ENCODE measurements at places on chromosomes 12 and 14.

DNA sequence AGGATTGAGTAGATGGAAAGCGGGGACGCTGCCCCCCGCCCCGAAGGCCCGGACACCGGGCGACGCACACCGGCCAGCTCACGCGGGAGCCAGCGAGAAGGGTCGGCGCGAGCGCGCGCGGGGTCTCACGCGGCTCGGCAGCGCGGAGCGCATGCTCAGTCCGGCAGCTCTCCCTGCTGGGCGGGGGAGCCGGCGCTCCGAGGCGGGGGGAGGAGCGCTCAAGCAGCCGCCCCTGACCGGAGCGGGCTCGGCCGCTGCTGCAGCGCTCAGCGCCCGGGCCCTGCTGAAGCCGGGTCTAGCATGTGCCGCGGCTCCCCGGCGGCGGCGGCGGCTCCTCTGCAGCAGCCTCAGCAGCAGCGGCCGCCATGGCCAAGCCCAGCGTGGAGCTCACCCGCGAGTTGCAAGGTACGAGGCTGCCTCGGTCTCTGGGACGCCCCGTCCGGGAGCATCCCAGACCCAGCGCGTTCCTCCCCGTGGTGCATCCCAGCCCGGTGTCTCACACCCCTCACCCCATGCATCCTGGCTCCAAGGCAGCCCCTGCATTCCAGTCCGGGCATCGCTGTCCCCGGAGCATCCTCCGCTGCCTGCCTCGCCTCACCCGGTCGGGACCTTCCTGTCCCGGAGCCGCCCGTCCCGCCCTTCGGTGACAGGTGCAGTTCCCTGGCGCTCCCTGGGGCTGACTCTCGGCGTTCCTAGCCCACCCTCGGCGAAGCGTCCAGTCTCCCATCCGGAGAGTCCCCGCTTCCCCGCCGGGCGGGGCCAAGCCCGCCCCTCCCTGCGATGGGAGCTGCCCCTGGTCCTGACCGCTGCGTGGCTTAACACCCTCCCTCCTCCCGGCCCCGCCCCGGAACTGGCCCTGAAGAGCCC, at the start of gene CARMIL3:
Gene CARMIL3 (plus strand): TSS at position 221 of the 867 bp plus-strand sequence. CDS start 145 bp downstream, at position 366.
- no peak for DNase-seq

- DNase-seq, result no peak
Measured at GRCh38 chr12:117685110-117685926, 283.5 kb downstream of the KSR2 start.

DNA sequence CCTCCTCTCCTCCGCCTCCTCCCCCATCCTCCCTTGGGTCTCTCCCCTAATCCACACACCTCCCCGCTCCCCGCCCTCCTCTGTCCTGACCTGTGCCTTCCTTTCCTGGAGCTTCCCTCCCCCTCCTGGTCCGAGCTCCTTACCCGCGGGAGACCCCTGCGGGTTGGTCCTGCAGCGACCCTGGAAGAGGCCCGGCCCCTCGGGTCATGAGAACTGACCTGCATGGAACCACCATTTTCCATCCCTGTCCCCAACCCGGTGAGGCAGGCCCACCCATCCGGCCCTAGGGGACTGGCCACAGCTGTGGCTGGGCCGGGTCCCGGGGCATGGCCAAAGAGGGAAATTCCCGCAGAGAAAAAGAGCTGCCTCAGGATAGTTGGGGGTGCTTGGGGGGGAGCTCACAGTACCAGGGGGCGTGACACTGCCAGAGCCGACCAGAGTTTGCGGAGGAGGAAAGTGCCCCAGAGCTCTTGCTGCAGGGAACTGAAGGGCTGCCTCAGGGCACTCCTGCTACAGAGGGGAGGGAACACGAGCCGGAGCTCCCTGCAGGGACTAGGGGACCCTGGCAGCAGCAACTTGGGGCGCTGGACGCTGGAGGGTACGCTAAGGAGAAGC, 613 bp downstream of the ARHGEF40 start:
- no peak for DNase-seq

GRCh38 chr12:51687177-51687576, 96.1 kb downstream of the SCN8A start:
- DNase-seq, result no peak

DNA sequence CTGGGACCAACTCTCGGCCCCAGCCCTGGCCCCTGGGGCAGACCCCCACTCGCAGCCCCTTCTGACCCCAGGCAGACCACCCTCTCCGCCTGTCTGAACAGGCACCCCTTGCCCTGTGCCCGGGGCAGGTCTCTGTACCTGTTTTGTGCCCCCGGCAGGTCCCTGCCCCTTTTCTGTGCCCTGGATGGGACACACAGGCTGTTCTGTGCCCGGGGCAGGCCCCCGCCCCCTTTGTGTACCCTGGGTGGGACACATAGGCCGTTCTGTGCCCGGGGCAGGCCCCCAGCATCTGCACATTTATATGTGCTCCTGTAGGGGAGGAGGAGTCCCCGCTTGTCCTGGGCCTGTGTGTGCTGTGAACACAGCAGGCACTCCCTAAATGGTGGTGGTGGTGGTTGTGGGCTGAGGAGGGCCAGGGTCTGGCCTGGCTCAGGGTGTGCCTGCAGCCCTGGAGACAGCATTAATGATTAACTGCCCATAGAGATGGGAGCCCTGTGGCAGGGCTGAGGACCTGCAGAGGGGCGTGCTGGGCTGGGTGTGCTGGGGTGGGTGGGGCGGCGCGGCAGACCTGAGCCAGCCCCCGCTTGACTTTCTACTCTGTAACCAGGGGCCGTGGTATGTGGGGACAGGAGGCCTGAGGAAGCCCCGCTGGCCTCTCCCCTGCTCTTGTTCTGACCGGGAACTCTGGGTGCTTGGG, 3.7 kb downstream of the FBRSL1 start:
- no peak for DNase-seq

DNA sequence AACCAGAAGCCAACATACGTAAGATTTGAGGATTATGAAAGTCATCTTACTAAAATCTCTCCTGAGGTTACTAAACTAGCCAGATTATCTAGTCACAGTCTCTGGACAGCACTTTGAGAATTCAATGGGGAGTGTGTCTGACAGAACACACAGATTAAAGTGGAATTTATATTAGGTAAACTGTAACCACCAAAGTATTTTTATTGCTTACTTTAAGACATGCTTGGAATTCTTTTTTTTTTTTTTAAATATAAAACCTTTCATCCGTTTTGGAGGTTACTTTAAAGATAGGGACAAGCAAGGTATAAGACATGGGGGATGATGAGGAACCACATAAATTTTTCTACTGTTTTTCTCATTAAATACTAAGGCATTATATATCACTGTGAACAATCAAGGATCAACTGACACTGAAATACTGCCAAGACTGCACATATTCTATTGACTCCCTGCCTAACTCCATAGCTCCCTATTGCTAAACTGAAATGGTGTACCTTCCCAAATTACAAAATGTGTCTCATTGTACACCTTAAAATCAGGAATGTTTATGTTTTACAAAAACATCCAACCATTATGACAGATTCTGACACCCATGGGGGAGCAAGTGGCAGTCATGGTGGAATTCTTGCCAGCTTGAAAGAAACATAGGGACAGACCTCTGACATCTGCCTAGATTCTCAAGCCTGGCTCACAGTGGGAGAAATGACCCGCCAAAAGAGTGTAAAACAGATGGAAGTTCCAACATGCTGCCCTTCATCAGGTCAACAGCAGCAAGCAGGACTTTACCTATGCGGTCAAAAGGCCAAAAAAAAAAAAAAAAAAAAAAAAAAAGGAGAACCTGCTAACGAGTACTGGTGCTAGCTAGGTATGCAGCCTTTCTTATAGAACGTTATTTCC, 239.3 kb downstream of the MED13L start:
- DNase-seq, result peak; percentile 61

DNA sequence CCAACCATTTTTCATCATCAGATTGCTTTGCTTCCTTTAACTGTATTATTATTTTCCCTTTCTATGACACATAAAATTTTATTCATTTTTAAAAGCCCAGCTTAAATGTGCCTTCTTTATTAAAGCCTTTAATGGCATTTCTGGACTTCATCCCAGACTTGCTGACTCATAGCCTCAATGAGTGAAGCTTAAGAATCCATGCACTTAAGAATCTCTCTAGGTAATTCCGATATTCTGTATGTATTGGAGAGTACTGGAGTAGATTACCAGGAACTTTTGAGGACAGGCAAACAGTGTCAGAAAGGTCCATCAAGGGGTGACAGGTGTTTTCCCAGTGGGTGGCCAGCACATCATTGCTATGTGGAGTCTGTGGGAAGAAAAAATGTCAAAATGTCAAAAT, 107.9 kb downstream of the PTPRQ start:
- peak; percentile 98 for DNase-seq

GRCh38 chr12:47885012-47885501, 19.7 kb downstream of the VDR start:
- DNase-seq, result no peak

DNA sequence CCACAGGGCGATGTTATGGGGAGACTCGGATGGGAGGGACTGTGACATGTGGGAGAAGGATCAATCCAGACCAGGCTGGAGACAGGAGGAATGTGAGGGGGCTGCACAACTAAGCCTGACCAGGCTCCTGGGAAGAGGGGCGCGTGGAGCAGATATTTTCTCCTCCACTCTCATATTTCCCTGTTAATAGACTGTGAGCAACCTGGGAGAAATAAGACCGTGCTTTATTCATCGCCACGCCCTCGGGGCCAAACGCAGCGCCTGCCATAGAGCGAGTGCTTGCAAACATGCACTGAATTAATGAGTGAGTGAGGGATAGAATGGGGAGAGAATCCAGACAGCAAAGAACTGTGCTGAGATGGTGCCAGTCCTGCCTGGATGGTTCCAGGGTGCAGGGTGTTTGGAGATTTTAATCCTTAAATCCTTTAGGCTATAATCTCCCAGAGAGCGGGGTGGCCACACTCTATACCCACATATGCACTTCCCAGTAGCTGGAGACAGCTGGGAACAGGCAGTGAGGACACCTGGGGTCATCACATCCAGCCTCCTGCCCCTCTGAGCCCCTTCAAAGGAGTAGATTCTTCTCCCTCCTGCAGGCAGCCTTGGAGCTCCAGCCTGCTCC, 13.6 kb upstream of the FAIM2 start:
- DNase-seq, result no peak

GRCh38 chr12:111467092-111467856, 61.6 kb downstream of the SH2B3 start:
- DNase-seq, result no peak

GRCh38 chr12:54311051-54311450, 10.2 kb upstream of the NFE2 start:
- DNase-seq, result no peak

DNA sequence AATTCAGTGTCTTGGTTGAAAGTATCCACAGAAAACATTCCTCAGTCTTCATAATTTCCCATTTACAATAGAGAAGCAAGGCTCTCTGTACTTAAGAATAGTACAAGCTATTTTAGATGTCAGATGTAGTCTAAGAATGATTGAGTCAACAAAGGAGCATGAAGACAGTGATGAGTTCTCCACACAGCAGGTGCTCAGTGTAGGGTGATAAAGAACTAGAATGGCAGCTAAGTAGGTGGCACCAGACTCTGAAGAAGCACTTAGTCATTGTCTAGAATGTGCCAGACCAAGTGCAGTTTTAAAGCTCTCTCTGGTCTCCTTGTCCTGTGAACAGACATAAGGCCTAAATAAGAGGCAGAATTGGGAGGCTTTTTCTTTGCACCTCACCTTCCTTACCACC, 504.6 kb downstream of the NRXN3 start:
- no peak for DNase-seq

- DNase-seq, result no peak
Measured at GRCh38 chr14:23569443-23570151, 2.0 kb upstream of the AP1G2 start.

GRCh38 chr12:71685914-71686657, at the start of gene TMEM19:
TSS of gene TMEM19 (plus strand) at chr12:71686082. CDS start at chr12:71686681, 599 bp downstream.
- DNase-seq, result peak; percentile 65

- DNase-seq, result no peak
Measured at GRCh38 chr14:70097576-70098249, 91.0 kb downstream of the SLC8A3 start.

- peak; percentile 6 for DNase-seq
Measured at GRCh38 chr12:54658306-54659264, 10.4 kb upstream of the DCD start.

DNA sequence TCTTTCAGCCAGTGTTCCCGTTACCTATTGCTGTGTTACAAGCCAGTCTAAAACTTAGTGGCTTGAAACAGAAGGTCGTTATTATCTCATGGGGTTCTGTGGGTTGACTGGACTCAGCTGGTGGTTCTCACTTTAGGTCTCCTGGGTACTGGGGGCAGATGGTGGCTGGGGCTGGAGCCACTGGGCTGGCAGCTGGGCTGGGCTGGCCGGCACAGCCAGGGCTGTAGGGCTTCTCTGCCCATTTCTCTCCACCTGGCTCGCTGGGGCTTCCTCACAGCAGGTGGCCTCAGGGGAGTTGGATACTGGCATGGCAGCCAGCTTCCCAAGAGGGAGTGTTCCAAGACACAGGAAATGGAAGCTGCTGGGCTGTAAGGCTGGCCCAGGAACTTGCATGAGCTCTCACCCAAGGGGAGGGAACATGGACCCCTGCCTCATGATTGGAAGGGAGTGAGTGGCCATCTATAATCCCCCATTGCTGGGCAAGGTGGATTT, 27.0 kb downstream of the TUNAR start:
- no peak for DNase-seq

DNA sequence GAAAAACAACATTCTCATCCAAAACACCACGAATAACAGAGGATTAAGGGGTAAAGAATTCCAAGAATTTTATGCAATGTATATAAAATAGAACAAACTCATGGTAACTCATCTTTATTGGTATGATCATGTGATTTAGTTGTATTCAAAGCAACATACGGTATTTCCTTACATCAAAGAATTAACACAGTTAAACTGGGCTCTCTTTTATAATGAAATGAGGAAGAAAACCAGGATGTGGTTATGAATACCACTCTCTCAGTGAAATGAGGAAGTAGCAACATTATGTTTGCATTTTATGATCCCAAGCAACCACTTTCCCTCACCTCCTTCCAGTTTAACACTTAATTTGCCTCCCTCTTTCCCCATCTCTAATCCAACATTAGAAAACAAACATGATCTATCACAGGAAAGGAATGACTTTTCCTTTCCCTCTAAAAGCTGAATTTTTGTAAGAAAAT, 22.9 kb downstream of the SPTLC2 start:
- peak; percentile 89 for DNase-seq

- DNase-seq, result no peak
Measured at GRCh38 chr14:32620724-32621123, 291.6 kb downstream of the AKAP6 start.

DNA sequence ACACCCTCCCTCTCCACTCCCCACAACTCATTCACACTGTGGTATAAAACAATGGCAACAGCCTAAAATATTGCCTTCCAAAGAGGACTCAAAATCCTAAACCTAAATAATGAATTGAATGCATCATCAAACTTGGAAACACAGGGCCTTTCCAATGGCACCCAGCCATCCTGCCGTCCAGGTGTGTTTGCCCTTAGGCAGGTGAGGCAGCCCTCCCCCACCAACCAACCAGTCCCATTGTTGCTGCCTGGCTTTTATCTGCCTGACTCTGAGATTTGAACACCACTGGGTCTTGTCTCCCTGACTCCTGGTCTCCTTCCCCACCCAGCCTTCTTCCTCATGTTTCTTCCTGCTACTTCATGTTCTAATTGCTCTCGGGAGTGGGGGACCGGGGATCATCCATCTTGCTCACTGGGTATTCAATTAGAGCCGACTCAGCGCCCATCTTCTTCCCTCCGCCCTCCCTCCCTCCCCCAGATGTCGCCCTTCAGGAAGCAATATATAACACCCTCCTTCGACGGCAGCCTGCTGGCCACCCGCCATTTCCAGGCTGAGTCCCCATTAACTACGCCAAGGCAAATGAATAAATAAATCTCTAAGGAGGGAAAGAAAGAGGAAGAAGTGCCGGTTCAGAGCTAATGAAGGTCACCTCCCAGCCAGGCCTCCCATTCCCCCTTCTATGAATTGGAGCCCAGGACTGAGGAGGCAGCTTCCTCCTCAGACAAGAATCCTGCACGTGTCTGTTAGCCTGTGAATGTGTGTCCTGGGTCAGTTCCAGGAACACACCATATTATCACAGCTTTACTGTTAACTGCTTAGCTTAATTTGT, 36.3 kb upstream of the NTF3 start:
- DNase-seq, result no peak
